CD8-positive, alpha-beta memory T cell (primary cell): ENCODE measurements at places on chromosomes 5 and 9. TPM values are rescaled to one million over a fixed set of nuclear protein-coding genes. Genes with fewer than 3 reads are reported as not detected.
A peak's percentile ranks its signal among the peaks of the same experiment; 100 is the strongest.

KIAA0825 gene
- total RNA-seq: 1.5 TPM

GRCh38 chr5:151016700-151017099, 3.7 kb upstream of the GPX3 start:
- DNase-seq: no peak

SHISAL2B gene
- total RNA-seq: not detected

NFIB gene
- not detected for total RNA-seq

SEMA5A gene
- not detected for total RNA-seq

GRCh38 chr5:115553082-115553481, 8.5 kb upstream of the FEM1C start:
- DNase-seq: no peak

DNA sequence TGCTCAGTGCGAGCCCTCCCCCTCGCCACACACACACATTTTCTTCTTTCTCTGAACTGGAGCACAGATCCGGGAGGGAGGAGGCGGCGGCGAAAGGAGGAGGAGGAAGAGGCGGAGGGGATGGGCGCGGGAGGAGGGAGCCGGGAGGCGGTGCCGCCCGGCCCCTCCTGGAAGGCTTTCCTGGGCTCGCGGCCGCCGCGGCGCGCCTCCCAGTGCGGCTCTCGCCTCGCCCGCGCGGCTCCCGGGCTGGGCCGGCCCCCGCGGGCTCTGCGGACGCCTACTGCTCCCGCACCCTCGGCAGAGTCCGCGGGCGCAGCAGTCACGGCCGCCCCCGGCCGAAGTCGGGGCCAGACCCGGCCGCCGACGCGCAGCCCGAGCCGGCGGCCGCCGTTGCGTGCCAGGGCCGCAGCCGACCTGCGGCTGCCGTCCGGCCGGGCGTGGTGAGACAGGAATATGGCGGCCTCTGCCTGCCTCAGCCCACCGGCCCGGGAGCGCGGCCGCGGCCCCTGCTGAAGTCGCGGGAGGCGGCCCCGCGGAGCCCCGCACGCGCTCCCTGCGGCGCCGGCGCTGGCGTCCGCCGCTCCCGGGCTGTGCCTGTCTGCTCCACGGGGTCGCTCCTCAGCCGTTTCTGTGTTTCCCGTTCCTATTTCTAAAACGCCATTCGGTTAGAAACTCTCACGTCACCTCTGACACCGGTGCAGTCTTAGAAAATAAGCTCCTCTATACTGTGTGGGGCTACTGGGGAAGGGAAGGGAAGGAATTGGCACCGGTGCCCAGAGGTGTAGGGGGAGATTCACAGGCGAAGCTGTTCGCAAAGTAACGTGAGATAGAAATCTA, 500 bp upstream of the GNAQ start:
- DNase-seq: peak; percentile 65

SPINK7 gene
- not detected for total RNA-seq

DNA sequence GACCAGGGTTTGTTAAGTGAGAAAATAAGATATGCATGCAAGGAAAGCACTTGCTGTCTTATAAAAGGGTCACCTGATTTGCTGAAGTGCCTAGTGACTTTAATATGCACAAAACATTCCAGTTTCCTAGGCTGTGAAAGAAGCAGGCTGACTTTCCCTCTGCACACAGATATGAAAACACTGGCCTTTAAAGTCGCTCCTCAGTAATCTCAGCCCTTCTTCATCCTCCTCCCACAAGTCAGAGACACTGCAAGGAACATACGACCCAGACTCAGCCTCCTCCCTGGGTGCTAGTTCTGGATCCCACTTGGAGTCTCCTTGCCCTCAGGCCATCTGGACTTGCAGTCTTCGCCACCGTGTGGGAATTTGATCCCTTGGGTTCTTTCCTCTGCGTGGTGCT, 166.1 kb downstream of the CFAP90 start:
- DNase-seq: no peak

GRCh38 chr9:92745331-92745730, 19.3 kb downstream of the BICD2 start:
- no peak for DNase-seq

DNA sequence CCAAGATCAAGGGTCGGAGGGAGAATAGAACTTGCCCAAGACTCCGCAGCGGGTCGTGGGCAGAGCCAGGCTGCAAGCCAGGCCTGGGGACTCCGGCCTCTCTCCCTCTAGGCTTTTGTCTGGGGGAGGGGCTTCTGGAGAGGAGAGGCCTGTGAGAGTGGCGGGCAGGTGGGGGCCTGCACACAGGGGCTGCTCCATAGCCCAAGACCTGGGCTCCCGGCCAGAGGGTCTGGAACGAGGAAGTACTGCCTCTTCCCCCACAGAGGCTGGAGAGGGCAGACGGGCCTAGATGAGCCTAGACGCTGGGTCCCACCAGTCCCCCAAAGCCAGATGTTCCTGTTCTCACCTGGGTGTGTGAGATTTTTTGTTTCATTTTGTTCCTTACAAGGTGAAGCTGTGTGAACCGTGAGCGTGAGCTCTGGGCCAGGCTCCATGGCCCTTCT, 5.2 kb upstream of the ST6GALNAC6 start:
- no peak for DNase-seq

C5orf52 gene
- total RNA-seq: not detected

GRCh38 chr9:123131993-123132392, 98.5 kb downstream of the GPR21 start:
- no peak for DNase-seq

DNA sequence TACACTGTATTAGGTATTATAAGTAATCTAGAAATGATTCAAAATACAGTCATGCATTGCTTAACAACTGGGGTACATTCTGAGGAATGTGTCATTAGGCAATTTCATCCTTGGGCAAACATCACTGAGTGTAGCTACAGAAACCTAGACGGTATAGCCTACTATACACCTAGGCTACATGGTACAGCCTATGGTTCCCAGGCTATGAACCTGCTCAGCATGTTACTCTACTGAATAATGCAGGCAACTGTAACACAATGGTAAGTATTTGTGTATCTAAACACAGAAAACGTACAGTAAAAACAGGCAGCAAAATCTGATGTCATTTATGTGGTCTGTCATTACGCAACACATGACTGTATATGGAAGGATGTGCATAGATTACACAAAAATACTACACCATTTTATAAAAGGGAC, 96.8 kb downstream of the RAPGEF6 start:
- DNase-seq: no peak

FAM81B gene
- not detected for total RNA-seq

- no peak for DNase-seq
Measured at GRCh38 chr5:79703381-79703645, 13.7 kb downstream of the CMYA5 start.

DNA sequence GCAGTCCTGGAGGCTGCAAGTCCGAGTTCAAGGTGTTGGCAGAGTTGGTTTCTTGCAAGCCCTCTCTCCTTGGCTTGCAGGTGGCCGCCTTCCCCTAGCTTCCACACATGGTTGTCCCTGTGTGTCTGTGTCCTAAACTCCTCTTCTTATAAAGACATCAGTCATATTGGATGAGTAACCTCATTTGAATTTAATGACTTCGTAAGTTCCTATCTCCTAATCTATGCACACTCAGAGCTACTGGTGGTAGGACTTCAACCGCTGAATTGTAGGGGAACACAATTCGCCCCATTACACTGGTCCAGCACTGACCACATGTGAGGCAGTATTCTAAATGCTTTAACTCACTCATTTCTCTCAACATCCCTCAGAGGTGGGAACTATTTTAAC, 25.9 kb upstream of the ADAMTS2 start:
- no peak for DNase-seq

GRCh38 chr9:114742947-114743346, 61.0 kb upstream of the TEX48 start:
- DNase-seq: no peak

DNA sequence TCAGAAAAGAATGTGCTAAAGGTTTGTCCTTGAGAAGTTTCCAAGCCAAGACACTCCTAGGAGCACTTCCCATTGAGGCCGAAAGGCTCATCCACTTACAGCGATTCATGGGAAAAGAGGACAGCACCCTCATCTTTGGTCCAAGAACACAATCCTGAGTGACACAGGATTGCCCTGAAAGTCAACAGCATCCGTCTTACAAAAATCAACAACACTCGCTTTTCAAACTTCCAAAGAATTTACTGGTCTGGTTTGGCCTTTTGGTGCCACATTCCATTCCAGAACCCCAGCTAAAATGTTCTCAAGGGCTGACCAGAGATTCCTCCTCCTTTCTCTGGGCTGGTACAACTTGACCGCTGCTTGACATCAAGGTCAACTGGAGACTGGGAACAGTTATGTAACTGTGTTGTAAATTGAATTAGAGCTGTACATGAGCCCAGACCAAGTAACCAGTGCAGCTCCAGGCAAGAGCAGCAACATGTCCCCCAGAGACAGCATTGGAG, 415.8 kb upstream of the PIK3R1 start:
- no peak for DNase-seq

- DNase-seq: no peak
Measured at GRCh38 chr5:146001544-146002190, 65.3 kb downstream of the SH3RF2 start.

ANAPC2 gene
- 57.0 TPM for total RNA-seq

GRCh38 chr5:71960195-71960594, 147.1 kb upstream of the MAP1B start:
- DNase-seq: no peak

DNA sequence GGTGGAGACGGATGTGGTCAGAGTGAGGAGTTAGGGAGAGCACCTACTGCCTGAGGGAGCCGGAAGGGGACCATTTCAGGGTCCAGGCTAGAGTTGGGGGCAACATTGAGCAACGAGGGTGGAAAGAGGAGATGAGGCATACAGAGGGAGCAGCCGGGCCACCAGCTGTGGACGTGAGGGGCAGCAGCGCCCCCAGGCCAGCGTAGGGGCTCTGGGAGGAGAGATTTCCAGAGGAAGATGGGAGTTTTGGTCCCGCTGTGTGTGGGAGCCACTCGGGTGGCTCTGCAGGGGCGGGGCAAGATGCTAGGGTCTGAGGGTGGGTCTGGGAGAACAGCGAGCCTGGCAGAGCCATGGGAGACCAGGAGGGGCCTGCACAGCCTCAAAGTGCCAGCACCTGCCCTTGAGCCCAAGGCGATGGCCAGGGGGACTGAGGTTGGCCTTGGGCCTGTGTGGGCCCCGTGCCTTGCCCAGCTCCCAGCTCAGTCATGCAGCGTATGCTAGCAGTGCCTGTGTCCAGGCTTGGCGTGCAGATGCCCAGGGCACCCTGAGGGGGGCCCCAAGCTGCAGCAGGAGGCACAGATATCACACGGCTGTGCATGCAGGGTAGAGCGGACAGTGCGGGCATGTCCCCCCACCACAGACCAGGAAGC, 80.5 kb upstream of the PPP1R26 start:
- DNase-seq: no peak

BRINP1 gene
- not detected for total RNA-seq

CENPK gene
- total RNA-seq: 67.6 TPM
